ENCODE measurements at places on chromosomes 1 and 21. TPM values are rescaled to one million over a fixed set of nuclear protein-coding genes. Genes with fewer than 3 reads are reported as not detected.

GREM2 gene
- not detected for total RNA-seq

PCP4 gene
- not detected for total RNA-seq

SWT1 gene
- total RNA-seq: 7.1 TPM

NTNG1 gene
- total RNA-seq: 0.05 TPM

GPR161 gene
- 19.6 TPM for total RNA-seq

NCF2 gene
- total RNA-seq: not detected

GJA9 gene
- not detected for total RNA-seq

GLMN gene
- total RNA-seq: 9.9 TPM

STYXL2 gene
- not detected for total RNA-seq

GBP2 gene
- 65.9 TPM for total RNA-seq

HSPB7 gene
- not detected for total RNA-seq

SPRR2A gene
- total RNA-seq: not detected

VWA5B1 gene
- total RNA-seq: not detected

SYPL2 gene
- total RNA-seq: not detected

STK40 gene
- total RNA-seq: 20.4 TPM

TTC22 gene
- not detected for total RNA-seq

ADORA3 gene
- not detected for total RNA-seq

TMOD4 gene
- 0.56 TPM for total RNA-seq

NTRK1 gene
- not detected for total RNA-seq

OR2T11 gene
- not detected for total RNA-seq

FALEC gene
- total RNA-seq: not detected

PFKL gene
- total RNA-seq: 316 TPM

C1QC gene
- not detected for total RNA-seq

SPOCD1 gene
- total RNA-seq: 2.0 TPM

NIBAN1 gene
- total RNA-seq: 9.6 TPM

S100A3 gene
- total RNA-seq: 1.3 TPM

INKA2 gene
- 9.7 TPM for total RNA-seq

CD101 gene
- 0.17 TPM for total RNA-seq

TSPAN1 gene
- total RNA-seq: 0.28 TPM

CASQ1 gene
- total RNA-seq: not detected

TRIM63 gene
- not detected for total RNA-seq

RNASEL gene
- total RNA-seq: 3.1 TPM

TDRD5 gene
- not detected for total RNA-seq

CCDC27 gene
- not detected for total RNA-seq

SPATA21 gene
- under 0.01 TPM for total RNA-seq

VAMP3 gene
- total RNA-seq: 122 TPM

C1orf87 gene
- total RNA-seq: not detected

FAM177B gene
- not detected for total RNA-seq

ZSCAN20 gene
- total RNA-seq: 16.2 TPM

POLR3C gene
- 29.3 TPM for total RNA-seq

CD58 gene
- total RNA-seq: 17.9 TPM

ANGPTL3 gene
- not detected for total RNA-seq

SH2D5 gene
- under 0.01 TPM for total RNA-seq

MAP10 gene
- 1.2 TPM for total RNA-seq

MPZ gene
- total RNA-seq: 1.0 TPM

CD52 gene
- total RNA-seq: not detected
